ENCODE measurements at places on chromosomes 7 and 10.

DNA sequence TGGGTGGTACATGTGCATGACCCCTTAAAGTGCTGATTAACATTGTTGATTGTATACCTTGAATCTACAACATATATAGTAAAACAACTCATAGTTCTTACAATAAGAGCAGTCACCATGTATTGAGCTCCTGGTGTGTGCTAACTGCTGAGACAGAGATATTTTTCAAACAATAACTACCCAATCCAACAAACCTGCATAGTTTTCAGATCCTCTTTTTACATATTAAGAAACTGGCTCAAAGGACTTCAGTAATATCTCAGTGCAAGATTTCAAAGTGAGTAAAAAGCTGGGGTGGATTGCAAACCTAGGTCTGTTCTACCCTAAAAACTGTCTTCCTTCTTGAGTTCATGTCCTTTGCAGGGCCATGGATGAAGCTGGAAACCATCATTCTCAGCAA, 272.2 kb downstream of the SNX13 start:
- DNase-seq, result no peak

DNA sequence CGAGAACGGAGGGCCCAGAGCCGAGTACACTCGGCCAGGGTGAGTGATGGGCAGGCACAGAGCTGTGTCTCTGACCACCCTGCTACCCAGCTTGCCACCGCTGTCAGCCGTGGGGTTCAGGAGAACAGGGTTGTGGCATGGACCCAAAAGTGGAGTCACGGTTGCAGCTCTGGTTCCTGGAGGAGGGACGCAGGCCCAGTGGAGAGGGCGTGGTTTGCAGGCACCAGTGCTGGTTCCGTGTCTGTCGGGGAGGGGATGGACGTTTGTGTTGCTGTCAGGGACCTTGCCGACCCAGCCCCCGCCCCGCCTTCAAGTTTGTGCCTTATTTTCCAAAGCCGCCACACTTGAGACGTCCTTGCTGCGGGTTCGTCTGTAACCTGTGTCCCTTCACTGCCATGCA, 45.1 kb upstream of the AP5Z1 start:
- no peak for DNase-seq

GRCh38 chr7:145036604-145037405, 201.0 kb upstream of the TPK1 start:
- DNase-seq, result no peak

DNA sequence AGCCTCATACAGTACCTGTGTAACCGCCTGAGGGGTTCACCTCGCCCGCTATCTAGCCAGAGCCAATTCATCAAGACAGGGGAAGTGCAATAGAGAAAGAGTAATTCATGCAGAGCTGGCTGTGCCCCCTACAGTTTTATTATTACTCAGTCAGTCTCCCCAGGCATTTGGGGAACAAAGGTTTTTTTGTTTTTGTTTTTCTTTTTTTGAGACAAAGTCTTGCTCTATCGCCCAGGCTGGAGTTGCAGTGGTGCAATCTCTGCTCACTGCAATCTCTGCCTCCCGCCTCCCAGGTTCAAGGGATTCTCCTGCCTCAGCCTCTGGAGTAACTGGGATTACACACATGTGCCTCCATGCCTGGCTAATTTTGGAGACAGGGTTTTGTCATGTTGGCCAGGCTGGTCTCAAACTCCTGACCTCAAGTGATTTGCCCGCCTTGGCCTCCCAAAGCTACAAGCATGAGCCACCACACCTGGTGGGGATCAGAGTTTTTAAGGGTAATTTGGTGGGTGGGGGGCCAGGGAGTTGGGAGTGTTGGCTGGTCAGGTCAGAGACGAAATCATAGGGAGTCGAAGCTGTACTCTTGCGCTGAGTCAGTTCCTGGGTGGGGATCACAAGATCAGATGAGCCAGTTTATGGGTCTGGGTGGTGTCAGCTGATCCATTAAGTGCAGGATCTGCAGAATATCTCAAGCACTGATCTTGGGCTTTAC, 116.5 kb downstream of the MARCHF5 start:
- no peak for DNase-seq

All from NCI-H524 treated with DMSO at 0.1 percent for 48 hours (cell line).